Brain microvascular endothelial cell (primary cell): ENCODE measurements at places on chromosomes 3 and 15.

DNA sequence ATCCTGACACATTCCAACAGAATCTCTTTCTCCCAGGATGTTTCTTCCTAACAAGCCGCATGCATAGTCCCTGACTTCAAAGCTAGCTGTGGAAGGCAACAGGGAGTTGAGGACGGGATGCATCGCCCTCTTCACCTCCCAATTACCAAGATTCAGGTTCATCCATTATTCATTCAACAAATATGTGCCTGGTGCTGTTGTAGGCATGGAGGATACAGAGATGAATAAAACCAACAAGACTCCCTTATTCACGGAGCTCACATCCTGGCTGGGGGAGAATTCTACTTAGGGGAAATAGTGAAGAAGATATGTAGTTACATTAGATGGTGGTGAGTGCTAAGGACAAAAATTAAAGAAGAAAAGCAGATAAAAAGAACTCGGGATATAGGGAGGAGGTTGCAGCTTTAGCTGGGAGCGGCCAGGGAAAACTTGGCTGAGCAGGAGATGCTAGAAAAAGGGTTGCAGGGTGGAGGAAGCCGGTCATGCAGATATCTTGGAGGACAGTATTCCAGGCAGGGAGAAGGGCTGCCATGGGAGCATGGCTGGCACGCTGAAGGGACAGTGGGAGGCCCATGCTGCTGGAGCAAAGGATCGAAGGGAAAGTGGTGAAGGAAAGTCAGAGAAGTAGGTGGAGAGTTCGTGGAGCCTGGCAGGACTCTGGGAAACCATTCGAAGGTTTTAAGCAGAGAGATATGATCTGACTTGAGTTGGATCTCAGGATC, 5.0 kb downstream of the ITGB5 start:
- no peak for DNase-seq

DNA sequence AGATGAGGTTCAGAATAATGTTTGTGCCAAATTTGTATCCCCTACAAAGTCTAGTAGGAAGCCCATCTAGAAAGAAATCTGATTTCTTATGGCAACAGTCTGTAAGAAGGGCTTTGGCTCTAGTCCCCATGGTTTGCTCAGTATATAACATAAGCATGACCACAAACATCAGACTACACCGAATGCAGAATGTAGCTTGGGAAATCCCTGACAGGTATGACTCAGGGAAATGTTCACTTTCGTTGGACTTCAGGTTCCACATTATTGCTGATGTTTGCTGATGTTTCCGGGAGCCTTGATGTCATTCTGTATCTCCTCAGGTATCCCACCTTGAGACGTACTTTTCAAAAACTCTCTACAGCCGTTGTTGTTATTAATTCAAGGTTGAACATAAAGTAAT, 304.4 kb upstream of the TGFBR2 start:
- DNase-seq: no peak

- DNase-seq: peak; percentile 4
These were observed 66.7 kb upstream of the GCSAM start for GRCh38 chr3:112199622-112200316.

GRCh38 chr15:37903919-37904625, 30.4 kb upstream of the TMCO5A start:
- DNase-seq: no peak

DNA sequence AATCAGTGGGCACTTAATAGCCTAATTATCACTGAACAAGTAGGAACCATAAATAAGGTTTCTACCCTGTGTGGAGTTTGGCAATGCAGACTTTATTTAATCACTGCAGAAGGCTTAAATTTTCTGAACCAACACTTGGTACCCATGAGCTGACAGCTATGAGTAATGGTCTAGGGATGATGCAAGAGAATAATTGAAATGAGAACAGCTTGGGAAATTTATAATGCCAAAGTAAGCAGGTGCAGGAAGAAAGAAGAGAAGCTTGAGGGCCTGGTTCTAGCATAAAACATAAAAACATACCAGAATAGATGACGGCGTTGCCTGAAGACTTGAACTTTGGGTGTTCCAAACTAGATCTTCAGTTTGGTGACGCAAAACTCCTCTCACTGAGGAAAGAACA, 67.0 kb downstream of the IMPG2 start:
- no peak for DNase-seq

GRCh38 chr3:54850484-54851018, 77.3 kb downstream of the LRTM1 start:
- DNase-seq: no peak

- no peak for DNase-seq
These were observed 376.5 kb downstream of the MFSD1 start for GRCh38 chr3:159178209-159178897.

DNA sequence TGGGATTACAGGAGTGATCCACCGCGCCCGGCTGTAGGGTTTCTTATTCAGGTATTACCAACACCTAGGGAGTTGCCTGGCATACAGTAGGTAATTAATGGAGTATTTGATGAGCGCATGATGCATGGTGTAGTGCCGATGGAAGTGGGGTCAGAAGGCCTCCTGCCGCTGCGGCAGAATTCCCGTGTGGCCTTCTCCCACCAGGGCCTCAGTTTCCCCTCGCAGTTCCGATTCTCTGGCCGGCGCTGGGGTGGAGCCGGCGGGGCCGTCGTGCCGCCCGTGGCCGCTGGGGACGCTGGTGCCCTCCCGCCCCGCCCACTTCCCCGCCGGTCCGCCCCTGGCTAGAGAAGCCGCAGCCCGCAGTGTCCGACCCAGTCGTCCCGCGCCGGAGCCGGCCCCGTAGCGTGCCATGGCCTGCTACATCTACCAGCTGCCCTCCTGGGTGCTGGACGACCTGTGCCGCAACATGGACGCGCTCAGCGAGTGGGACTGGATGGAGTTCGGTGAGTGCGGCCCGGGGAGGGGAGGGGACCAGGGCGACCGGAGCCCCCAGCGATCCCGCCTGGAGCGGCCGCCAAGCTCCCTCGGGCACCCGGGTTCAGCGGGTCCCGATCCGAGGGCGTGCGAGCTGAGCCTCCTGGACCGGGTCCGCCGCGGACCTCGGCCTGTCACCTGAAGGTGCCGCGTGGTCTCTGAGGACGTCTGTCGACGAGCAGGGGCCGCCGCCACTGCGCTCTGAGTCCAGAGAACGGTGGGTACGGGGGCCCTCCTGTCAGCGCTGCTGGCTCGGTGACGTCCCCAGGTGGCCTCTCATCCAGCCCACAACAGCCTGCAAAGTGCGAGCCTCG, at the start of gene IRAK2:
IRAK2 (plus strand) TSS at position 374 of the 848 bp plus-strand sequence; CDS start at position 410, 36 bp downstream.
- peak; percentile 44 for DNase-seq

DNA sequence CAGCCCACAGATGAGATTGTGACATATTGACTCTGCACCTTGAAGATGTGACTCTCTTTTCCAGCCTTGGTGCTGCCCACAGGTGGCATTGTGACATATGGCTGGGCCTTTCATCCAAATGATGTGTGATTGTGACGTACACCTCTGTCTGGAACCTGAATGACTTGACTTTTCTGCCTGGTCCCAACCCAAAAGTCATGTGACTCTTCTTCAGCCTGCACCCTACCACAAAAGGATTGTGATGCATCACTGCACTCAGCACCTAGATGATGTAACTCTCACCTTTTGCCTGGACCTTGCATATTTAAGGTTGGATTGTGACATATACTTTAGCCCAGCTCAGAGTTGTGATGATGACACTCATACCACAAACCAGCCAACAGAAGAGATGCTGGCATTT, 204.5 kb downstream of the OCA2 start:
- no peak for DNase-seq

GRCh38 chr3:72536206-72536877, 311.9 kb downstream of the SHQ1 start:
- no peak for DNase-seq

DNA sequence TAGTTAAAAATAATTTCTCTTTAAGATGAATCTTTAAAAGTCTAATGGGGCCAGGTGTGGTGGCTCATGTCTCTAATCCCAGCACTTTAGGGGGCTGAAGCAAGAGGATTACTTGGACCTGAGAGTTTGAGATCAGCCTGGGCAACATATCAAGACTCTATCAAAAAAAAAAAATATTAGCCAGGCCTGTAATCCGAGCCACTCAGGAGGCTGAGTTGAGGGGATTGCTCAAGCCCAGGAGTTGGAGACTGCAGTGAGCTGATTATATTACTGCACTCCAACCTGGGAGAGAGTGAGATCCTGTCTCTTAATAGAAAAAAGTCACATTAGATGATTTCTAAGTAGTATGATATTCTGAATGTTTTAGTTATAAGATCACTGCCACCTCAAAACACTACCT, 322.0 kb upstream of the MANF start:
- no peak for DNase-seq

- no peak for DNase-seq
These were observed 91.1 kb downstream of the TBL1XR1 start for GRCh38 chr3:177106184-177106583.

DNA sequence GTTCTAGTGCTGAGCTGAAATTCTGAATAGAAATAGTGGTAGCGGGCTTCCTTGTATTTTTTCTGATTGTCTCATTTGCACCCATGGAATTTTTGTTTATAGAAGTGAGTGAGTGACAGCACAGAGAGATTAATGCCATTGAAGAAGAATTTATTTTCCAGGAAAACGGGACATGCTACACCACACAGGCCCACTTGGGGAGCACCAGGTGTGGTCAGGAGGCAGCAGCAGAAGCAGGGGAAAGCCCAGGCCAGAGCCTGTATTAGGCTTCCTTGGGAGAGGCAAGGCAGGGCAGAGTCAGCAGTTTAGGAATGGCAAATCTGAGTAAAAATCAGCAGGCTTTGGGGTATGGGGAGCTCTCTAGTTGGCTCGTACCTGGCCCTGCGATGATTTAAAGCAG, 88.4 kb upstream of the ATP11B start:
- DNase-seq: no peak

DNA sequence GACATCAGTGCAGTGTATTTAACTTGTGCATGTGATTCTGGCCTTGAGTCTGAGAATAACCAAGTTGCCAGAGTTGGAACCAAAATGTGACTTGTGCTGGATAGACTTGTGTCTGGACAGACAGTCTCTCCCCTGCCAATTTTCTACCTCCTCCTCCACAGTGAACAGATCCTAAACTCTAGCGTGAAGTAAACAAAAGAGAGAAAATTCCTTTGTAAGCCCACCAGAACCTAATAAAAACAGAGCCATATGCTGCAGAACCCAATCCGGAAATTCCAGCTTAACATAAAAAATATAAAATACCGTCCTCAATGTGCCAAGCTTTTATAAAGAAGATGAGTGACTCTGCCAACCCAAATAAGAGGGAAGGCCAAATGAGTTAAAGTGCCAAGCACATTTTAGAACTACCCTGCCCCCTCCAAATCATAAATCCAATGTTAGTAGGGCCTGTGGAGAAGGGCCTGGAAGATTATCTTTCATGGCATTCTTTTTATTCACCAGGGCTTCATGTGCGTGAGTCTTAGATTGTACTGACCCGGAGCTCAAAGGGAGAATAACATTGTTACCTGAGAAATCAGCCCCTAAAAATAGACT, 344.6 kb upstream of the PROK2 start:
- DNase-seq: no peak

DNA sequence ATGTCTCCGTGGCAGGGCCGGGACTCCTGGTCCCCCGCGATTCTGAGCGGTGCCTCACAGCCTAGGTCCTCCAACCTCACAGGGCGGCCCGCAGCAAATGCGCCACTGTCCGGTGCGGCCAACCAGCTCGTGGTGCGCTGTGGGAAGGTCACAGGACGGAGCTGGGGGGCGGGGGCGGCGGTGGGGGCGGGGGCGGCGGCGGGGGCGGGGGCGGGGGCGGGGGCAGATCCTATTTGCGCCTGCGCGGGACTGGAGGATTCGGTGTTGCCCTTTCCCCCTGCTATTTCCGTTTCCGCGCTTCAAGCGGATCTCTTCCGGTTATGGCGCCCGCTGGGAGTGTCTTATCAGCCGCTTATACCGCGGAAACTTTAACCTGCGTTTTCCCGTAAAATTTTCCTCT, 106.7 kb upstream of the SNRPN start:
- DNase-seq: peak; percentile 12

DNA sequence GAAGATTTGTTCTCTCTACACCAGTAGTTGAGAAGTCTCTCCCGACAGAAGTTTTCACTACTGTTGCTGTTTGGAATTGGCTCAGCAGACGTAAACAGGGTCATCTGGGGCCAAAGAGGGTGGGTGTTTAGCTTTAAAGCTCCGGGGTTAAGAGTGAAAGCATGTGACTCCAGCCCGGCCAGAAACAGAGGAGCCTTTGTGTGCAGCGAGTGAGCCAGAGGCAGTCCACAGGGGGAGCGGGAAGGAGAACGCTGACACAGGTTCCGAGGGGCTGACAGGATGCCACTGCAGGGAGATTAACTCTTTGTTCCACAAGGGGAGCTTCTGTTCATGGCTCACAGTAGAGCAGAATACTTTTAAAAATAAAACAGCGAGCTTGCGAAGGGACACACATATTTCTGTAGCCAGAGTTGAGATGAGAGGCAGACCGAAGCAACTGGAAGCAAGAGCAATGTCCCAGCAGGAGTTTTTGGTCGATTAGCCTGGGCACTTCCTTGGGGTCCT, 26.9 kb downstream of the BMF start:
- peak; percentile 62 for DNase-seq

- DNase-seq: no peak
These were observed 26.8 kb downstream of the CAPN3 start for GRCh38 chr15:42385980-42386700.

- DNase-seq: no peak
These were observed 53.3 kb downstream of the ST6GAL1 start for GRCh38 chr3:186983659-186984058.

GRCh38 chr15:73165435-73165834, 113.2 kb downstream of the NEO1 start:
- no peak for DNase-seq

GRCh38 chr3:192917404-192918274, at the start of gene MB21D2:
TSS of gene MB21D2 (minus strand) at chr3:192917856. CDS start at chr3:192917840, 16 bp downstream.
- DNase-seq: peak; percentile 72

DNA sequence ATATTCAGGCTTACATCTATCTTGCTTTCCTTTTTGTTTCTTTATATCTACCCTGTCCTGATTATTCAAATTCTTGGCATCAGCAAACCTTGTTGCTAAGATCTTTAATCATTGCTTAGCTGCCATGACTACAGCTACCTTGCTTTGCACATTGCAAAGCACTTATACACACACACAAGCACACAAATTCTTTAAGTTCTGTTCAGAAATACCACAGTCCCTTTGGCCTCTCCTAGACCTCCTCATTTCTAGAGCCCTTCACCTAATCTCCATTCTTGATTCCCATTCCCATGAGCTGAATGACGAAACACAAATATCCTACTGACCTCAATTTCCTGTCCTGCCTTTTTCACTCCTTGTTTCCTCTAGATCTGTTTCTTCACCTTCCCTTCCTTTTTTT, 409.6 kb downstream of the UNC13C start:
- DNase-seq: no peak

GRCh38 chr3:107543666-107544065, 20.9 kb downstream of the BBX start:
- no peak for DNase-seq

DNA sequence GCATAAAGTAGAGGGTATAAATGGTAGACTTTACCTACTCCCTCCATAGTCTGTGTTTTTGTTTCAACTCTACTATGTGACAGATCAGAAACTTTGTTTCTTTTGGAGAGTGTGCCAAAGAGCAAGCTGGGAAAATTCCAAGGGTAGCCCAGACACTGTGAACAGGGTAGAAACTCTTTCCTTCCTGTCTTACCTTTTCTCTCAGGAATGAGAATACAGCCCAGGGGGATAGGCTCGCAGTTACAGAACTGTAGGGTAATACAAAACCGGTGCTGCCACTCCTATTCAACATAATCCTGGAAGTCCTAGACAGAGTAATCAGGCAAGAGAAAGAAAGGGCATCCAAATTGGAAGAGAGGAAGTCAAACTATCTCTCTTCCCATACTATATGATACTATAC, 256.3 kb downstream of the CPNE4 start:
- no peak for DNase-seq
